Stimulated activated CD4-positive, alpha-beta T cell treated with anti-CD3 and anti-CD28 coated beads, Interleukin-15, amount 100 ng/mL, for 24 hours (primary cell): ENCODE measurements at places on chromosomes 3 and 15.

GRCh38 chr3:127988770-127989557, 63.3 kb upstream of the SEC61A1 start:
- no peak for DNase-seq

- DNase-seq, result no peak
These were observed 44.2 kb downstream of the SGO1 start for GRCh38 chr3:20141851-20142250.

DNA sequence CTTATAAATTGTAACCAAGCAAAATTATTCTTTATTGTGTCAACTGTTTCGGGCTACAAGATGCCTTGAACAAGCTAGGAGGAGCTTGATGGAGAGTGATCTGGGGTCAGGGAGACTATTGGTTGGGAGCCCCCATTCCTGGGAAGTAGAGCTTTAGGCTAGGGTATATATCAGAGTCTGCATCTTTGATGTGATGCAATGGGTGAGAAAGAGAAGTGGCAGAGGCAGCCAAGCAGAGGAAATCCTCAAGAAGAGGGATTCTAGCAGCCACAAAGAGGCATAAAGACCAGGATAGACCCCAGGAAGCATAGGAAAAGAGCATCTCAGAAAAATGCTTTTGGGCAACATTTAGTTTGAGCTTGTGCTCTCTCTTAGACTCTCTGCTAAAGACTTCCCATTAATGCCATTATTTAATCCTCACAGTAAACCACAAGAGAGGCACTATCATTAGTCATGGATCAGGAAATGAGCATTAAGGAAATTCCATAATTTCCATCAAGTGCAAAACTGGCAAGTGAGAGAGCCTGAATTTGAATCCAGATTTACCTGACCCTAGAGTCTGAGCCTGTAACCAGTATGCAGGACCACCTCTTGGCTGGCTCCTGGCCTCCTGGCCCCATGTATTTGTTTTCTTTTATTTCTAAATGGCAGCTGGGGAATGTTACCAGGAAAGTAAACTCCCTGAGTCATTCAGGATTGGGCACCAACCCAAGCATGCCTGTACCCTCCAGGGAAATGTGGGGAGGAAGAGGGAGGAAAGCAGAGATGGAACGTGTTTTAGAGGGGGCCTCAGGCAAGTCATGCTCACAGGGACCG, 118.7 kb downstream of the RPL22L1 start:
- DNase-seq, result no peak

DNA sequence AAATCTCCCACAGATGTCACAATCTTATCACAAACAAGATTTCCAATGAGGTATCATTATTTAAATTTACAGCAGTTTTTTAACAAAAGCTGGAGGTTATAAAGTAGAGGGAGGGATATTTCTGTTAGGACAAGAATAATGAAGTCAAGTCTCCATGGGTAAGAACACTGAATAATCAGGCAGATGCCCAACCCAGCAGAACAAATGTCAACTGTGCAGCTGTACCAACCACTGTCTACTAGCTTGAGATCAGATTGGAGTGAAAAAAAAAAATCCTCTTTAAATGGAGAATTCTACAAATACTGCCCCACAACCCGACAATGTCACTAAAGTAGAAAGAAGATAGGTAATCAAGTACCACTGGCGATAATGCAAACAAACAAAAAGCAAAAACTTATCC, 30.3 kb downstream of the DHX36 start:
- no peak for DNase-seq

DNA sequence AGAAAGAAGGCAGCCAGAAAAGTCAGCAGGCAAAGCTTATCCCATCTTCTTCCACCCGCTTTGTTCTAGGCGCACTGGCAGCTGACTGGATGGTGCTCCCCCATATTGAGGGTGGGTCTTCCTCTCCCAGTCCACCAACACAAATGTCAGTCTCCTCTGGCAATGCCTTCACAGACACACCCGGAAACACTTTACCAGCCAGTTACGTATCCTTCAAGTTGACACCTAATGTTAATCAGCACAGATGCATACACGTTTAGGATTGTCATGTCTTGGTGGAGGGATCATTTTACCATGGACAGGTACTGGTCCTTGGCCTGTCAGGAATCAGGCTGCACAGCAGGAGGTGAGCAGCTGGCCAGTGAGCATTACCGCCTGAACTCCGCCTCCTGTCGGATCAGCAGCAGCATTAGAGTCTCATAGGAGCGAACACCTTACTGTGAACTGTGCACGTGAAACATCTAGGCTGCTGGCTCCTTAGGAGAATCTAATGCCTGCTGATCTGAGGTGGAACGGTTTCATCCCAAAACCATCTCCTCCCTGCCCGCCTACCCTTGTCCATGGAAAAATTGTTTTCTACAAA, 59.1 kb upstream of the PYDC2 start:
- DNase-seq, result no peak

DNA sequence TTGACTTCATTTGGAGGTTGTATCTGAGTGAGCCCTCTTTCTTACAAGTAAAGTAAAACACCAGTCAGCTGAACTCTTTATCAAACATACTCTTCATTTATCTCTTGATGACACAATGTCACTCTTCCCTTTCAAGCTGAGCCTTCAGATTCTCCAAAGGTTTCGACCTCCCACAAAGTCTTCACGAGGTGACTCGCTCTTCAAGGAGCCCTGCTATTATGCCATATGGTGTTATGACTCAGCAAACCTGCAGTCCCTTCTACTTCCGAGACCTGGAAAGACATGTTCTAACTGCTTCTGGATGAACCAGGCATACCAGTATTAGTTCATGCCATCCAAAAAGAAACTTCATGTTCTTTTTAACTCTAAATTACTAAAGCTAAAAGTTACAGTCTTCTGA, 23.1 kb downstream of the AADAC start:
- DNase-seq, result no peak

DNA sequence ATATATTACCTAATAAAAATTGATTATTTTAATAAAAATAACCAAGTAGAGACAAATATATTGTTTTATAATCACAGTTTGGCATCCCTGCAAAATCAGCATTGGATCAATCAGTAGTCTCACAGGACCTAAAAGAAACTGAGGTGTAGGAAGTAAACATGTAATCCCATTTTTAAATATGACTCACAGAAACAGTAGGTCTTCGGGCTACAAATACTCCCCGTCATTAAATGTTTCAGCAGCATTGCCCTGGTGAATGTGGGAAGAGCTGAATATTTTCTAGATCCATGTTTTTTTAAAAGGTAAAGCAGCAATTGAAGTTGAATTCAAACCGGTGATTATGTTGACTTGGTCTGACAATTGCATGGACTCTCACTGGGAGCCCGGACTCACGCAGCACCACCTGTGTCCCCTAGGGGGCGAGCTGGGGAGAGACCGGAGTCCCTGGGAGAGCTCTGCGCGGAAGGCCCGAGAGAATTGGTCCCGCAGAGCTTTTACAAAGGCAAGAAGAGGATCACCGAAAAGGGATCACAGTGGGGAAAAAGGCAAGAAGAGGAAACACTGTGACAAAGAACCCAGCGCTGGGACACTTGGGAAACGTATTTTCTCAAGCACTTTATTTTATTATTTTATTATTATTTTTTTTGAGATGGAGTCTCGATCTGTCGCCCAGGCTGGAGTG, 17.2 kb upstream of the USP3 start:
- DNase-seq, result peak; percentile 92

DNA sequence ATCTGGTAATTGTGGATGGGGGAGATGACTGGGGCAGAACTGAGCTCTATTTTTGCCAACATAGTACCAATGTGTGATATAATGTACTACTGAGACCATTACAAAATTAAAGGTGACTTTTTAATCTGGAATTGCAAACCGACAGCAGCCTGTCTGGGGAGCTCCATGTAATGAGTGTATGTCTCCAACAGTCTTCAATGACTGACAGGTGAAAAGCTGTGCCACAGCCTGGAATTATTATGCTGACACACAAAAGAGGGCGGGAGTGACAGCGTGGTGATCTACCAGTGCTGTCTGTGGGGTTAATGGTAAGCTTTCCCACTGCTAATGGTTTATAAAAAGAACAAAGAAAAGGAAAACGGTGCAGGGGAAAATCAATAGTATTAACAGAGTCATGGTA, 143.4 kb downstream of the CLSTN2 start:
- no peak for DNase-seq

GRCh38 chr15:81723113-81723651, 322.6 kb downstream of the MEX3B start:
- DNase-seq, result no peak
